ENCODE measurements at places on chromosomes 2 and 18. TPM values are rescaled to one million over a fixed set of nuclear protein-coding genes. Genes with fewer than 3 reads are reported as not detected.

The LYPD1 gene
- total RNA-seq = 54.2 TPM

The CDH7 gene
- total RNA-seq = 16.6 TPM

The ADRA2B gene
- total RNA-seq = 0.79 TPM

The FOXD4L1 gene
- 0.10 TPM for total RNA-seq

The PJVK gene
- total RNA-seq = 7.9 TPM

The LIMS1 gene
- 46.1 TPM for total RNA-seq

The TLX2 gene
- not detected for total RNA-seq

The DUSP28 gene
- 4.1 TPM for total RNA-seq

The RASGRP3 gene
- total RNA-seq = 29.3 TPM

The FAM117B gene
- total RNA-seq = 21.6 TPM

The GALM gene
- total RNA-seq = 7.6 TPM

The IMMT gene
- total RNA-seq = 66.9 TPM

The PLB1 gene
- 10.7 TPM for total RNA-seq

The EN1 gene
- total RNA-seq = 2.8 TPM

The APLF gene
- 5.8 TPM for total RNA-seq

The HTR2B gene
- 1.1 TPM for total RNA-seq

The CCDC68 gene
- total RNA-seq = 12.6 TPM

The DSG1 gene
- 0.20 TPM for total RNA-seq

The ABCG8 gene
- total RNA-seq = 0.33 TPM

The CKAP2L gene
- 6.8 TPM for total RNA-seq

The QPCT gene
- total RNA-seq = 10.4 TPM

The ZSWIM2 gene
- 0.28 TPM for total RNA-seq

The C2orf78 gene
- not detected for total RNA-seq
